ENCODE measurements at places on chromosomes 1 and 21. TPM values are rescaled to one million over a fixed set of nuclear protein-coding genes. Genes with fewer than 3 reads are reported as not detected.

The BRINP2 gene
- total RNA-seq: not detected

The GMEB1 gene
- 26.0 TPM for total RNA-seq

The INAVA gene
- not detected for total RNA-seq

The MPL gene
- total RNA-seq: not detected

The C4BPA gene
- total RNA-seq: not detected

DNA sequence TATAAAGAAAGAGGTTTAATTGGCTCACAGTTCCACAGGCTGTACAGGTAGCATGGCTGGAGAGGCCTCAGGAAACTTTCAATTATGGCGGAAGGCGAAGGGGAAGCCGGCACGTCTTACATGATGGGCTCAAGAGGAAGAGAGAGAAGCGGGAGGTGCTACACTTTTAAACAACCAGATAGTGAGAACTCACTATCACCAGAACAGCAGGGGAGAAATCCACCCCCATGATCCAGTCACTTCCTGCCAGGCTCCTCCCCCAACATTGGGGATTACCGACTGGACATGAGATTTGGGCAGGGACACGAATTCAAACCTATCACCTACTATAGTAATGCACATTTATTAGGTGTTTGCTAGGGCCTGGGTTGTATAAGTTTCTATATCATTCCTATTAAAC lies 117.8 kb downstream of the ZMYM4 start:
- no peak overlapping the region for H3K27ac ChIP-seq
- peaks cover 28% of the 10 kb centered on the region for H3K36me3 ChIP-seq
- H3K4me3 ChIP-seq: no peak overlapping the region

The HHIPL2 gene
- total RNA-seq: 0.16 TPM

- peaks cover 41% of the 10 kb centered on the region for H3K36me3 ChIP-seq
- no peaks in the 10 kb centered on the region for H3K27me3 ChIP-seq
Observed at GRCh38 chr1:153957744-153958110, 685 bp downstream of the CRTC2 start.

- no peaks in the 10 kb centered on the region for H3K36me3 ChIP-seq
- no peak for DNase-seq
- no peaks in the 10 kb centered on the region for H3K4me1 ChIP-seq
- H3K27ac ChIP-seq: no peak overlapping the region
- peaks cover 4% of the 10 kb centered on the region for H3K27me3 ChIP-seq
Observed at GRCh38 chr1:43634721-43635120, 15.2 kb upstream of the KDM4A start.

- no peaks in the 10 kb centered on the region for H3K36me3 ChIP-seq
- DNase-seq: no peak
- H3K27me3 ChIP-seq: no peaks in the 10 kb centered on the region
- no peaks in the 10 kb centered on the region for H3K4me1 ChIP-seq
- no peak overlapping the region for H3K4me3 ChIP-seq
- H3K27ac ChIP-seq: no peak overlapping the region
Observed at GRCh38 chr21:40947713-40948112, 100.8 kb upstream of the DSCAM start.

The KCNE1 gene
- total RNA-seq: 0.46 TPM

- H3K27ac ChIP-seq: no peak overlapping the region
- no peak overlapping the region for H3K4me3 ChIP-seq
- no peaks in the 10 kb centered on the region for H3K27me3 ChIP-seq
- no peak for DNase-seq
- H3K4me1 ChIP-seq: no peaks in the 10 kb centered on the region
Observed at GRCh38 chr1:118202076-118202608, 17.1 kb upstream of the SPAG17 start.

DNA sequence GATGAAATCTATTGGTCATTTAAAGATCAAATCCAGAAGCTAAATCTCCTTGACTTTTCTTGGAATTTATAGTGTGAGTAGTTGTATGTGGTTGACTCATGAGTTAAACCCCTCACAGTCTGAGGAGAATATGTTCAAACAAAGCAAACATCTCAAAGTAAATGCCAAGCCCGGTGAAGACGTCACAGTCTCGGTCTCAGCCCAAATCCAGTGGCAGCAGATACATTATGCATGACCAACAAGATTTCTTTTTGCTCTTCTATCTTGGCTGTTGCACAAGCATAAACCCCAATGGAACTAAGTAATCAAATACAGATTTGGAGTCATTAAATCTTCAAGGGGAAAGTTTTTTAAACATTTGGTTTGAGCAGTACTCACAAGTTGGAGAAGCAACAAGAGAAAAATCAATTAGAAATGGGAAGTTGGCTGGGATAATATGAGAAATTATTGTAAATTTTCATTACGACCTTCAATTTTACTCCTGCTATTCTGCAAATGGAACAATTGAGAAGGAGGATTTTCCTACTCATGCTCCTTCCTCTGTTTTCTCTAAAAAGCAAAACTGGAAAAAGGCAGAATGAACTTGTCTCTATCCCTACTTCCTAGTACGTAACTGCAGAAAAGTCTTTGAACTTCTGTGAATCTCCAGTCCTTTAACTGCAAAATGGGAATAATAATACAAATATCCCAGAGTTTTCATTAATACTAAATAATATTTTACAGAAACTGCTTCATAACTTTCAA lies 575.8 kb downstream of the NUF2 start:
- H3K27me3 ChIP-seq: no peaks in the 10 kb centered on the region
- DNase-seq: no peak
- H3K4me3 ChIP-seq: no peak overlapping the region
- no peaks in the 10 kb centered on the region for H3K36me3 ChIP-seq
- H3K4me1 ChIP-seq: no peaks in the 10 kb centered on the region
